ENCODE measurements at places on chromosomes 11 and 22. TPM values are rescaled to one million over a fixed set of nuclear protein-coding genes. Genes with fewer than 3 reads are reported as not detected.

- H3K4me3 ChIP-seq, result no peak overlapping the region
- no peaks in the 10 kb centered on the region for H3K27me3 ChIP-seq
- DNase-seq, result no peak
- H3K4me1 ChIP-seq, result no peaks in the 10 kb centered on the region
Measured at GRCh38 chr11:80702264-80702663, 1261.4 kb upstream of the TENM4 start.

GRCh38 chr11:22668005-22668796 is 1.8 kb downstream of the GAS2 start:
- H3K27me3 ChIP-seq, result no peaks in the 10 kb centered on the region
- no peaks in the 10 kb centered on the region for H3K36me3 ChIP-seq
- DNase-seq, result no peak
- no peaks in the 10 kb centered on the region for H3K4me1 ChIP-seq

DNA sequence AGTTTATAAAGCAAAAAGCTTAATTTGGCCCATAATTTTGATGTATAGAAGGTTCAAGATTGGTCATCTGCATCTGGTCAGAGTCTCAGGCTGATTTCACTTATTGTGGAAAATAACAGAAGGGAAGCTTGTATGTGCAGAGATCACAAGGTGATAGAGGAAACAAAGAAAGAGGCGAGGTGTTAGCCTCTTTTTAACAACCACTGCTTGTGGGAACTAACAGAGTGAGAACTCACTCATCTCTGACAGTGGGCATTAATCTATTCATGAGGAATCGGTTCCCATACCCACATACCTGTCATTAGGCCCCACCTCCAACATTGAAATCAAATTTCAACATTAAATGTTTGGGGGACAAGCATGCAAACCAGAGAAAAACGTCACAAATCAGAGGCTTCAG is 250.3 kb downstream of the GRM5 start:
- no peak for DNase-seq
- no peak overlapping the region for H3K4me3 ChIP-seq
- H3K36me3 ChIP-seq, result no peaks in the 10 kb centered on the region
- no peak overlapping the region for H3K27ac ChIP-seq
- no peaks in the 10 kb centered on the region for H3K27me3 ChIP-seq
- H3K4me1 ChIP-seq, result no peaks in the 10 kb centered on the region

Gene CATSPER1
- not detected for total RNA-seq

- peak; percentile 70 for DNase-seq
- H3K27me3 ChIP-seq, result no peaks in the 10 kb centered on the region
- peak overlapping the region; percentile 90 for H3K27ac ChIP-seq
- H3K36me3 ChIP-seq, result no peaks in the 10 kb centered on the region
Measured at GRCh38 chr11:67270256-67271204, 4.3 kb downstream of the GRK2 start.

Gene IGF2
- 15.5 TPM for total RNA-seq

Gene OSM
- not detected for total RNA-seq

Gene OR51E1
- total RNA-seq, result 0.70 TPM

GRCh38 chr11:129733981-129734380 is 81.7 kb upstream of the TMEM45B start:
- H3K27me3 ChIP-seq, result no peaks in the 10 kb centered on the region
- H3K36me3 ChIP-seq, result no peaks in the 10 kb centered on the region

GRCh38 chr11:91946397-91946951 is 278.1 kb upstream of the FAT3 start:
- no peak overlapping the region for H3K4me3 ChIP-seq
- H3K4me1 ChIP-seq, result no peaks in the 10 kb centered on the region
- no peak for DNase-seq
- H3K27ac ChIP-seq, result no peak overlapping the region

GRCh38 chr11:126039485-126040271 is 23.0 kb downstream of the CDON start:
- H3K27ac ChIP-seq, result no peak overlapping the region
- no peaks in the 10 kb centered on the region for H3K36me3 ChIP-seq
- no peak for DNase-seq
- H3K4me1 ChIP-seq, result no peaks in the 10 kb centered on the region
- H3K4me3 ChIP-seq, result no peak overlapping the region

- no peaks in the 10 kb centered on the region for H3K27me3 ChIP-seq
- H3K27ac ChIP-seq, result no peak overlapping the region
- H3K4me3 ChIP-seq, result no peak overlapping the region
- no peaks in the 10 kb centered on the region for H3K4me1 ChIP-seq
- no peak for DNase-seq
Measured at GRCh38 chr22:23034621-23035556, 35.4 kb upstream of the GNAZ start.

- no peak for DNase-seq
- no peaks in the 10 kb centered on the region for H3K36me3 ChIP-seq
- H3K27ac ChIP-seq, result no peak overlapping the region
Measured at GRCh38 chr11:126791991-126792390, 208.6 kb downstream of the KIRREL3 start.

GRCh38 chr11:8234425-8234821 is 29.3 kb downstream of the LMO1 start:
- H3K27me3 ChIP-seq, result no peaks in the 10 kb centered on the region
- no peak for DNase-seq
- no peaks in the 10 kb centered on the region for H3K36me3 ChIP-seq
- H3K27ac ChIP-seq, result no peak overlapping the region
- no peak overlapping the region for H3K4me3 ChIP-seq

- H3K4me1 ChIP-seq, result no peaks in the 10 kb centered on the region
- H3K27me3 ChIP-seq, result no peaks in the 10 kb centered on the region
- peak; percentile 5 for DNase-seq
- H3K27ac ChIP-seq, result no peak overlapping the region
Measured at GRCh38 chr11:45485070-45485707, 180.2 kb downstream of the CHST1 start.

GRCh38 chr11:65645710-65646109 is 7.8 kb downstream of the SIPA1 start:
- H3K36me3 ChIP-seq, result peaks cover 28% of the 10 kb centered on the region
- no peak for DNase-seq
- no peak overlapping the region for H3K4me3 ChIP-seq
- H3K27ac ChIP-seq, result no peak overlapping the region
